Activated naive CD4-positive, alpha-beta T cell treated with anti-CD3 and anti-CD28 coated beads, Interleukin-2, amount 50 U/mL, for 16 hours (primary cell): ENCODE measurements at places on chromosomes 11 and 22.

- no peak for DNase-seq
Measured at GRCh38 chr11:30244265-30244664, 13.5 kb downstream of the FSHB start.

DNA sequence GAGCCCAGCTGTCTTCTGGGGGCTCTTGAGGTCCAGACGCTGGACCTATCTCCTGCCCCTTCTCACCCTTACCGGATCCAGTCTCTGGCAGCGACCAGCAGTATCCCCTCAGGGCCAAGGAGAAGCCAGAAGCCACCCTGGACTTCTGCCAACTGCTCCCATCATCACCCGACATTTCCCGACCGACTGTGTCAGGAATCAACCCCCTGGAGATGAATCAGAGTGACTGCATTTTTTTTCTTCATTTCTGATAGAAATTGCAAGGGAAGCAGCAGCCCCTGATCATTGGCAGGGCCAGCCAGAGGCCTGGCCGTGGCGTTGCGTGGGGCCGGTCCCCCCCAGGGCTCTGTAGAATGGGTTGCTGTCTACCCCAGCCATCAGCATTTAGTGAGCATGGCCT, 5.2 kb upstream of the LIF start:
- no peak for DNase-seq

DNA sequence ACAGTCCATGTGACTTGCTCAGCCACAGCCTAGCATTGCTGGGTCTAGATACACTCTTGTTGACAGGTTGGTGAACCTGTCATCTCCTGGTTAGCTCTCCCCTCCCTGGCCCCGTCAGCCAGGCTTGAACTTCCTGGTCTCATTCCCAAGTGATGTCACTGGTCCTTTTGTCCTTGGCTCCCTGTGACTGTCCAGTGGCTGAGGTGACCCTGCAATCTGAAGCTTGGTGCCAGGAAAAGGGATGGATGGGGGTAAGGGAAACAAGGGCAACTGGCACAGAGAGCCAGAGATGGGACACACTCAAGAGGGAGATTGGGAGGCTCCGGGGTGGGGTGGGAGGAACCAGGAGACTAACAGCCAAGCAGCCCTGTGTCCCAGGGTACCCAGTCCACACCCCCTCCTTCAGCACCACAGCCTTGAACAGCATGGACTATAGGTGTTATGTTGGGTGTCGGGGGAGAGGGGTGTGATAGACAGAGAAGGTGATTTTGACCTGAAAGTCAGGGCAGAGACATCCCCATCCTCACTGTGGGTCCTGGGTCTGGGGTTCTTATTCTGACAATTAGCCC, 63.8 kb upstream of the THY1 start:
- DNase-seq, result no peak

DNA sequence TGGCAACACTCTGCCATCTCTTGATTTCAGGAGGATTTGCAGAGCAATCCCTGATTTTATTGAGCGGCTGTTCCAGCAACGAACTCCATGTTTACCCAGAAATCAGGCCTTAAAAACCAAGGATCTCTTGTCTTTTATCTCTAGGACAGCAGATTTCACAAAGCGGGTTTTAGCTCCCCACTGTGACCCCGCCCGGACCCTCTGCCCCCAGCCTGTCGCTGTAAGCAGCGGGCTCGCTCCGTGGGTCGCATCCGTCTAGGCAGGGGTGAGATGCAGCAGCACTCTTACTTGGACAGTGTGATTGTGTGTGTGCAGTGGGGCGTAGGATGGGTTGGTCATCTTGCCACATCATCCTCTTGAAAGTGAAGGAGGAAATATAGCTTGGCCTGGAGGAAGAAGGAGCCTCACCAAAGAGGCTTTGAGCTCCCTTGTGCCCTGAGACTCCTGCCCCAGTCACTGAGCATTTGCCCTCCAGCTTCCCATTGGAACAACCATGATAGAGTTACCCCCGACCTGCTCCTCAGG, 189.2 kb upstream of the TBCEL start:
- no peak for DNase-seq

GRCh38 chr11:93986716-93987115, 34.4 kb upstream of the HEPHL1 start:
- DNase-seq, result no peak

DNA sequence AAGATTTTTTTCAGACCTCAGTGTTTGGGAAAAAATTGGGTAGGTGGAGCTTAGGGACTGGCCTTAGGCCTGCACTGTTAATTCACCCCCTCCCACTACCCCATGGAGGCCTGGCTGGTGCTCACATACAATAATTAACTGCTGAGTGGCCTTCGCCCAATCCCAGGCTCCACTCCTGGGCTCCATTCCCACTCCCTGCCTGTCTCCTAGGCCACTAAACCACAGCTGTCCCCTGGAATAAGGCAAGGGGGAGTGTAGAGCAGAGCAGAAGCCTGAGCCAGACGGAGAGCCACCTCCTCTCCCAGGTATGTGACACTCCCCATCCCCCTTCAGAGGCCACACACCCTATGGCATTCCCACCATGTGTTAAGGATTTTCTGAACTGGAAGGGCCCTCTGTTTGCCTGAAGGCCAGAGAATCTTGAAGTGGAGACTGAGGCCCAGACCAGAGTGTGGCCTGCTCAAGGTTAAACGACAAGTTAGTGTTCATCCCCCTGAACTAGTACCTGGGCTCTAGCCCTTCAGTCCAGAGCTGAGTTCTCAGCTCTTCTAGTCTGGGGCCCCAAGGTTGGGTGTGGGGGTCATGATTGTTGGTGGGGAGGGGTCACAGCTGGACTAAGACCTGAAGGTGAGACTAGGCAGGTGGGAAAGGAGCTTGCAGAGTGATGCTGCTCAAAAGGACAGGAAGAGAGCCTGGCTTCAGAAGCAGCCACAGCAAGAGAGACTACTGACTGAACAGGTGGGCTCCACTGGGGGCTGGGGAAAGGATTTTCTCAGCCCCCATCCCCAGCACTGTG, 2.3 kb upstream of the FOLR1 start:
- no peak for DNase-seq

DNA sequence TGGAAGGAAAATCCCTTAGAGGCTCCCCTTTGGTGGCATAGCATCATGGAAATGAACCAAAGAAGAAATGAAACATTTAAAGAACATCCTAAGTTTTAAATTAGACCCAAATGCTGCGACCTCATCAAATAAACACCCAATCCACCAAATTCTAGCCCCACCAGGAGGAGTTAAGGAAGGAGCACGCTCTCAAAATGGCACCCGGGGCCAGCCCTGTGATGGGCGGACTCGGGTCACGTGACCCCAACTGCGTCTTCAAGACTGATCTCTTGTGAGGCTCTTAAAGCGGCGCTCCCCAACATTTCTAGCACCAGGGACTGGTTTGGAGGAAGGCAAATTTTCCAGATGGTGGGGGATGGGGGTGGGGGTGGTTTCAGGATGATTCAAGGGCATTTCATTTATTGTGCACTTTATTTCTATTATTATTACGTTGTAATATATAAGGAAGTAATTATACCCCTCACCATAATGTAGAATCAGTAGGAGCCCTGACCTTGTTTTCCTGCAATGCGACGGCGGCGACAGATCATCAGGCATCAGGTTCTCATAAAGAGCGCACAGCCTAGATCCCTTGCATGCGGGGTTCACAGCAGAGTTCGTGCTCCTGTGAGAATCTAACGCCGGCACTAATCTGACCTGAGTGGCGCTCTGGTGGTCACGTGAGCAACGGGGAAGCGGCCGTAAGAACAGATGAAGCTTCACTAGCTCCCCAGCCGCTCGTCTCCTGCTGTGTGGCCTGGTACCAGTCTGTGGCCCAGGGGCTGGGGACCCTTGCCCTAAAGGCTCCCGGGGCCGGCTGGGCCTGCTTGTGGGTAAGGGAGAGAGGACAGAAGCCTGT, 90.6 kb upstream of the SLC22A12 start:
- DNase-seq, result no peak

DNA sequence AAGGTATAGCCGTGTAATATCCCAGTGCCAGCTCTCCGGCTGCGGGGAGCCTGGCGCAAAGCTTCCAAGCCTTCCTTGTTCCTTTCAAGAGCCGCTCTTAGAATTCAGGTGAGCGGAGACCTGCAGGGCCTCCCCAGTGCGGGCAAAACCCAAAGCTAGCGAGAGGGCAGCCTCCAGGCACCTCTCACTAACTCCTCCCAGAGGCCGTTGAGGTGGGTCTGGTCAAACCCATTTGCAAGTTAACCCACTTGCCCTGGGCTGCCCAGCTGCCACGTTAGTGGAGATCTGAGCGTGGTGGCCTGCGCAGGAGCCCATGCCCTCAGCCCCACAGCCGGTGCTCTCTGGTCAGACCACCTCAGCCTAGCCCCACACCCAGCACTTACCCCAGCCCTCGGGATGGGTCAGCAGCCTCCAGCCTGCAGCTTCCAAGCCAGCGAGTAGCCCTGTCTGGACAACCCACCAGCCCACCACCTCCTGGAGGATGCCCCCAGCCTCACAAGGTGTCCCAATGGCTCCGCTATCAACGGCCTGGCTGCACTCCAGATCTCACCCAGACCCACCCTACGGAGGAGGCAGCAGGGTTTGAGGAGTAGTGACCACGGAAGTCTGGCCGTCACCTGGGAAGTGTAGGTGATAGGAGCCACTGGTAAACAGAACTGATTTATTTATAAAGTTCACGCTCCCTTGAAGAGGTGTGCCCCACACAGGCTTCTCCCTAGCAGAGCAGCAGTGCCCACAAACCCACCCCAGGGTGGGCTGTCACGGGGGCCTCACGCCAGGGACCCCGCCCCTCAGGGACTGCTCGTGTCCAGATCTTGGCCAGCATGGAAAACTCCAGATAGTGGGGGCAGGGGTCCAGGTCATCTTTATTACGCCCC, 2.3 kb downstream of the ASCL2 start:
- no peak for DNase-seq

DNA sequence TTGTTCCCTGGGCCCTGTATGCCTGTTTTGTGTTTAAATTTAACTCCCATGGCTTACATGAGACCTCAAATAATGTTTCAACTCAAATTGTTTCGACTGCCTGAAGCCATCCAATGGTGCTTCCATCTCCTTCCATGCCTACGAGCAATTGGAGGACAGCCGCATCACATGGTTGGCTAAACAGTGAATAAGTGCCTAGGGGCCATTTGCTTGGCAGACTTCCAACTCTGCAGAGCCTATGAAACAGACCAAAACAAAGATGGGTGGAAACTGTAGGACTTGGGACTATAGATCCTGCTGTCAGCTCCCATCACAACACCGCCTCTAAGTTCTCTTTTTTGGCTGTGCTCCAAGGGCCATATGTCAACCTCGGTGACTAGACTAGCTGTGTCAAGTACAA, 84.1 kb downstream of the PARVA start:
- no peak for DNase-seq

DNA sequence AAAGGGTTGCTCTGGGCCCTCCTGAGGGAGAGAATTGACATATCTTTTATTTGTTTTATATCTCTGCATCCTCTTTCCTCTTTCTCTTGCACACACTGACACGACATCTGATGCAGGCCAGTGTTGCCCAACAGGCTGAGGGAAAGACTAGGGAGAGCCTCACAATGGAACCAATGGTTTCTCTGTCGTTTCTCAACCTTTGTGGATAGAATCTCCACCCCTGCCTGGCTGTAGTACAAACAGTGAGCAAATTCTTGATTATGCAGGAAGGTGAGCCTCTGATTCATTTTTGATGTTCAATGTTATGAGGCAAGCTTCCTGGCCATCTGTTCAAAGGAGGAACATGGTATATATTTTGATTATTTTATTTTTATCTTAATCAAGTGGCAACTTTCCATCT, 49.8 kb upstream of the PLET1 start:
- DNase-seq, result no peak

GRCh38 chr11:123122341-123122740, 60.4 kb upstream of the HSPA8 start:
- DNase-seq, result no peak
